Activated CD4-positive, alpha-beta T cell treated with anti-CD3 and anti-CD28 coated beads, Interleukin-2, amount 10 ng/mL, durations not matched to agents 7 days and 5 days (primary cell): ENCODE measurements at places on chromosomes 7 and 10.

DNA sequence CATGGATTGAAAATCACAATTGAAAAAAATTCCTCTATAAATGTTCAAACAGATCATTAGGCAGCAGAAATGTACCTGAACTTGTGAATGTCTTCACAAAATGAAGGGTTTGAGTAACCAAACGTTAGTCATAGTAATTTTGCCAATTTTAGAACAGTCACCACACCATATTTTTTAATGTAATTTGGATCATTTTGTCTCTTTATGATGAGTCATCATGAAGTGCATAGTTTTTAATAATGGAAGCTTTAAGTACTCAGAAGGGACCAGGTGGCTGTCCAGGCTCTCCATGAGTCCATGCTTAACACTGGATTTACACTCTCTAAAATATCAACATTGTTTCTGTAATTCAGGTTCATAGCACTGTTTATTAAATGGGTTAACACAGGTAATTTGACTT lies 219.2 kb downstream of the ETV1 start:
- DNase-seq = no peak

DNA sequence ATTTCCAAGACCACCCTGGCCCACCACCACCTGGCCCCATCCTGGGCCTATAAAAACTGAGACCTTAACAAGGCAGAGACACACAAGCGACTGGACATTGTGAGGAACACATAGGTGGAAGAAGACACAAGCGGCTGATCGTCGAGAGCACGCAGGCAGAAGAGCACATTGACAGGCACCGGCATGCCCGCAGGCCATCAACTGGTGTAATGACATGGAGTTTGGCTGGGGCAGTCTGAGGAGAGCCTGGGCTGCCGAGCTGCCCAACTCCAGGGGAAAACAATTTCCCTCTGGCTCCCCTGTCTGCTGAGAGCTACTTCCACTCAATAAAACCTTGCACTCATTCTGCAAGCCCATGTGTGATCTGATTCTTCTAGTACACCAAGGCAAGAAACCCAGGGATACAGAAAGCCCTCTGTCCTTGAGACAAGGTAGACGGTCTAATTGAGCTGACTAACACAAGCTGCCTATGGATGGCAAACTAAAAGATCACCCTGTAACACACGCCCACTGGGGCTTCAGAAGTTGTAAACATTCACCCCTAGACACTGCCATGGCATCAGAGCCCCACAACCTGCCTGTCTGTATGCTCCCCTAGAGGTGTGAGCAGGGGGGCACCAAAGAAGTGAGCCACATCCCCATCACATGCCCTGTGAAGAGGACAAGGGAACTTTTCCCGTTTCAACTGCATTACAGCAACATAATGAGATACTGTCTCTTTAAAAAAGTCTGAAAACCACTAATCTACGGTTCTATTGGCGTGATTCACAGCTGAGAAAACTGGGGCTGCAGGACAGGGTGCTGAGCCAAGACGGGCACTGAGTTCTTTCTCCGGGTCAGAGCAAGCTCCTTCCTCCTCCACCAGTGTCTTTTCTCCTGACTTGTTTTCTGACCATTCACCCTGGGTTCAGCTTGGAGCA lies 18.5 kb upstream of the TNS3 start:
- DNase-seq = no peak

- no peak for DNase-seq
Observed at GRCh38 chr7:70761711-70762328, 370.1 kb upstream of the GALNT17 start.

GRCh38 chr10:93844979-93845626 lies 48.7 kb upstream of the SLC35G1 start:
- DNase-seq = no peak

DNA sequence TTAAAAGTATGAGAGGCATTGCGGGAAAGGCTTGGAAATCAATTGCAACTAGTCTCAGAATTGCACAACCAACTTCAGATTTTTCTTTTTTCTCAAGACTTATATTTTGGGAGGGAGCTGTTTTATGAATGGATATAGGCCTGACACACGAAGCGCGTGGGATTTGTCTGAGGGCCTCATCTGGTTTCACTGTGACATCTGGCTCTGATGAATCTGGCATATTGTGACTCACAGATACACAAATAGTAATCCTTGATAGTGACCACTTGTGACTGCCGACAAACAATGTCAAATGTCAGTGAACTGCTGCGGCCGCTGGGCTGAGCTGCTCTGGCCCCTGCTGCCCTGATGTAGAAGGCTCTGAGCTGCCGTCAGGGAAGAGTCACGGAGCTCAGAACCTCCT lies 655.1 kb downstream of the INHBA start:
- no peak for DNase-seq

GRCh38 chr10:124357561-124357885 lies 61.2 kb downstream of the OAT start:
- no peak for DNase-seq

- no peak for DNase-seq
Observed at GRCh38 chr7:133354546-133355324, 101.9 kb downstream of the EXOC4 start.

DNA sequence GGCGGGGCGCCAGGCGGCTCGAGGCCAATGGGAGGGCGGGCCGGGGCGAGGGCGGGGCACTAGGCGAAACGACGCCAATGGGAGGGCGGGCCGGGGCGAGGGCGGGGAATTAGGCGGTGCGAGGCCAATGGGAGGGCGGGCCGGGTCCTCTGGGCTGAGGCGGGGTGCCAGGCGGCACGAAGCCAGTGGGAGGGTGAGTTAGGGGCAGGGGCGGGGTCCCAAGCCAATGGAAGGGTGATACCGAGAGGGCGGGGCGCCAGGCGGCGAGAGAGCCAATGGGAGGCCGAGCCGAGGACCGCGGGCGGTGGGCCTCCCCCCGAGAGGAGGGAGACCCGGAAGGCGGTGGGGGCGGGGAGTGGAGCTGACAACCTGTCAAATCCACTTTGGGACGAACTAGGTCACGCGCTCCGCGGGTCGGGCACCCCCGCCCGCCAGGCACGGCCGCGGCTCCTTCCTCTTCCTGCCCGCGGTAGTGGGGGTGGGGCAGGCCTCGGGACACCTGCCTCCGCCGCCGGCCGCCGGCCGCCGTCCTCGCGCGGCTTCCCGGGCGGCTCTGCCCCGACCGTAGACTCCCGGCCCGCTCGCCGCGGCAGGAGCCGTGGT lies 28.0 kb upstream of the KMT2C start:
- peak; percentile 100 for DNase-seq

- DNase-seq = no peak
Observed at GRCh38 chr7:94335586-94335985, 59.1 kb upstream of the COL1A2 start.

- DNase-seq = no peak
Observed at GRCh38 chr10:121709675-121710073, 111.4 kb upstream of the FGFR2 start.

GRCh38 chr7:156220078-156220605 lies 407.9 kb upstream of the SHH start:
- no peak for DNase-seq

DNA sequence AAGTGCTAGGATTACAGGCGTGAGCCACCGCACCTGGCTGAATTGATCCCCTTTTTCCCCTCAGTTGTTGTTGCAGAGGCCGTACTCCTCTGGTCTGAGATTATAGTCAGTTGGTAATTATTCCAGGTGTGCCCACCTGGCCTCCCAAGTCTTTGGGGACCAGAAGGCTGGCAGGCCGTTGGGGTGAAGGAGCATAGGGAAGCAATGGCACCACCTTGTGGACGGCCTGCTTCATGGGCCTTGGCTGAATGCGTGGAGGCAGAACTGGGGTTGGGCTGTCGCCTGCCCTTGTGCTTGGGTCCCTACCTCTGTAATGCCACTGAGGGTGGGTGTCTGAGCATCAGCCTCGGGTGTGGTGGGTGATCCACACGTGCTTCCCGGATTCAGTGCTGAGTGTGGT lies 125.7 kb downstream of the RGS10 start:
- DNase-seq = peak; percentile 78

- no peak for DNase-seq
Observed at GRCh38 chr7:90594751-90595317, 1.3 kb upstream of the CDK14 start.

- no peak for DNase-seq
Observed at GRCh38 chr7:138063400-138063799, 12.9 kb upstream of the AKR1D1 start.

- DNase-seq = no peak
Observed at GRCh38 chr7:69847921-69848612, 249.8 kb downstream of the AUTS2 start.

DNA sequence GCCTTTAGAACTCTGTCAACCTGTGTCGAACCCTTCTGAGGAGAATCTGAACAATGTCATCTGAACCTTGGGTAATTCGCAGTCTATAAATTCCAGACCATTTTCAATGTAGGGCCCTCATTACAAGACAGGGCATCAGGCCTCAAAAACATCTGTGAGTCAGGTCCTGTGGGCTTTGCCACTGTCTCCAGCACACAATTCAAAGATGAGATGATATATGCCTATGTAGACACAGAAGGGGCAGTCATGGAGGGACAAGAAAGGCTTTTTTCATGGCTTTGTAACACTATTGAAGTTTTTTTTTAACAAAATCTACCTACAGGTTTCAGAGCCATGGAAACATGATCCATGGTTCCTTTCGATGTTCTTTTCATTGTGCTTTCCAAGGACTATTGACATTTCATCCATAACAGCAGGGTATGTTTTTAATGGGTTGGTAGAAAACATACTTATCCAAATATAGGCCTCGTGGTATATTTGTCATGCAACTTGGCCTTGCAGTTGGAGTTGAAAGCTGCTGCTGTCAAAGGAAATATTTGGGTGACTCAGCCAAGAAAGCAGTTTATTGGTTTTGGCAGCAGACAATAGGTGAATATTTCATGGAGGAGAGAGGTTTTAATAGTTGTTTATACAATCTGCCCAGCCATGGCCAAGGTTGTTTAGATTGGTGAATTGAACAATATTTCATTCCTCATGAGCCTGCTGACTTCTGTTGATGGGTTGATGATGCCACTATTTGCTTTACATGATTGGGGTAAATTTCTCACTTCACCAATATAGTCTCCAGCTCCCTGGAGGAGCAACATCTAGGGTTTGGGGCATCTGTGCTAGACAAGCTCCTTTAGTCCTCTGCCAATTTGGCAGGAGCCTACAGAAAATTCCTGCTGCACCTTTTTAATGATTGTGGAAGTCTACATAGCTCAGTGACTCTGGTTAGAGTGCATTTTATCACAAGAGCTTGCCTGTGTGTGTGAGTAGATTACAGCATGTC lies 158.4 kb upstream of the TMEM72 start:
- DNase-seq = no peak
